ENCODE measurements at places on chromosomes 1 and 21.
A peak's percentile ranks its signal among the peaks of the same experiment; 100 is the strongest.

DNA sequence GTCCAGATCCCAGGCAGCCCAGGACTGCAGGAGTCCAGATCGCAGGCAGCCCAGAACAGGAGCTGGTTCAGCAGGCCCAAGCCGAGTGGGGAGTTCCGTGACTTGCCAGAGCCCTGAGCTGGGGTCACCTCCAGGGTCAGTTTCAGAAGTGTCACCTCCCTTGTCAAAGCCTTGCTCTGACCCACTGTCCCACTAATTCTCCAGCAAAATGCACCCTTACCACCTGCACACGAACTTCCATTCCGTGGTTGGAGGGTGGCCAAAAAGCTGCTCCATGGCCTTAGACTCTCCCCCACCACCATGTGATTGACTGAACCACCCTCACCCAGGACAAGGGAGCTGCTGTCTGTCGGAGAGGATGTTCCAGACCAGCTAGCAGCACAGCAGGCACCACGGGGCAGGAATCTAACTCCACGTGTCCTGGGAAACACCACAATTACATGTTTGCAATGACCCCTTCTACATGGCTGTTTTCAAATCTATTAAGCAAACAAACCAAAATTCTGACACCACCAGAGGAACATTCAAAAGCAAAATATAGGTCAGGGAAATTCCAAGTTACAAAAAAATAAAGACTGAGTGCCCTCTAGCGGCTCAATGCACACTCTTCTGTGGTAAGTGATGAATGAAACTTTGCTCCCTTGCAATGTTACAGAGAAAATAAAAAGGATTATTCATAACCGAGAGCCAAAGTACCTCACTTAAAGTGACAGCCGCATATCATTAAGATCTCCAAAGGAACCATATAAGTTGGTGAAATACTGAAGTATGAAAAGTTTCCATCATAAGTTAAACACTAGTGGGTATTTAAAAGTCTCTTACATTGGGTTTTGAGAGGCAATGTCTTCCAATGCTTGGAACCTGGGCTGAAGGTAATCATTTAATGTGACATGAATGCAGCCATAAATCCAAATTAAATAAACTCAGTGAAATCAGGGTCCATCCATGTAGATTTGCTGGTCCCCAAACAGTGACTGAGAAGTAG lies 76.3 kb downstream of the NPHP4 start:
- DNase-seq = no peak

DNA sequence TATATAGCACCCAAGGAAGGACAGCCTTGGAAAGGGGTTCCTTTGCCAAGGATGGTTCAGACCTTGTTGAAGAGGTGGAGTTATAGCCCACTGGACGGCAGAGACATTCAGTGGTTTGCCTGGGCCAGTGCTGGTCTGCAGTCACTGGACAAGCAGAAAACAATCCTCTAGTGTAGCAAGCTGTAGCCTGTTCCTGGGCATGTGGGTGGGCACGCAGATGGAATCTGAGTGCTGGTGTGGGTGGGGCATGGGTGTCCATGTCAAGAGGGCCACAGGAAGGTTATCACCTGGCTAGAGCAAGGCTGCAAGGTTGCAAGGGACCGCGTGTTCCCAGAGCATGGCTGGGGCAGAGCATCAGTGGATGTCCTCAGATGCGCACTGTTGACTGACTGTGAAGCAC lies 244.7 kb downstream of the PTPRU start:
- DNase-seq = no peak

DNA sequence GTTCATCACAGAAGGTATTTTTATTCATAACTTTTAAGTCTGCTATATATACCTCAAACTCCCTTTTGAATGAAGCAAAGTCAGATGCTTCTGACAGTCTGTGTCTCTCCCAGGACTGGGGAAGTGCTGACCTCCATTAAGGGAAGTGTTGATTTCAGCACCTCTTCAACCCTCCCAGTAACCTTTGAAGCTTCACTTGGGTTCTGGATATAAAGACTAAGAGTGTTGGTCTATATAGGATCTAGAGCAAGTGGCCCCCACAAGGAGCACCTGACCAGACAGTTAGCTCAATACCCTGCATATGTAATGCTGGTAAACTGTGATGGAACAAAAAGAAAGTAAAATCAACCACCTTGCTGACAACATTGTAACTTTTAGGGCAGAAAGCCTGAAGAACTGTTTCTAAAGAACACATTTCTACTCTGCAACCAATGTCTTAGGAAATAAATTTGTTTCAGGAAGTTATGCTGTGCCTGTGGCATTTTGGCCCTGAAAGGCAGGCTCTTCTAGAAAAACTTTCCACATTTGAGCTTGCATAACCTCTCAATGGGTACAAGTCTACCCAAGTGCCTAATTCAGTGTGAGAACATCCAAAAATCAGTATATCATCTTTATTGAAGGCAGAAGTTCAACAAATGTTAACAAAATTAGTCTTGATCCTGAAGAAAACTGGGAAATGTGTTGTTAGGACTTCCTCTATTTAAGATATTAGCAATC lies 865 bp upstream of the PTPN22 start:
- no peak for DNase-seq

DNA sequence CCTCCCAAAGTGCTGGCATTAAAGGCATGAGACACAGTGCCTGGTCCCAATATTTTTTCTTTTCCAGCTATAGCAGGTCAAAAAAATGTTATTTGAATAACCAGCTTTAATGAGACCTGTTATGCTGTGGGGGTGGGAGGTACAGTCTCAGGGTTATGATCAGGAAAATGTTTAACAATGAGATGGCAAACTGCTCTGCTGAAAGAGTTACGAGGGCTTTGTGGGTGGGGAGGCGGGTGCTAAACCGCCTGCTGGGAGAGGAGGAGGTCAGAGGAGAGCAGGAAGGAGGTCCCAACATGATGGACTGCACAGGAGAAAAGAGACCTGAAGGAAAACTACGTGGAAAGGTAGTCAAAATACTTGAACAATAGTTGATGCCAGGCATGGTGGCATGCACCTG lies 126.0 kb upstream of the B3GALT2 start:
- DNase-seq = no peak

DNA sequence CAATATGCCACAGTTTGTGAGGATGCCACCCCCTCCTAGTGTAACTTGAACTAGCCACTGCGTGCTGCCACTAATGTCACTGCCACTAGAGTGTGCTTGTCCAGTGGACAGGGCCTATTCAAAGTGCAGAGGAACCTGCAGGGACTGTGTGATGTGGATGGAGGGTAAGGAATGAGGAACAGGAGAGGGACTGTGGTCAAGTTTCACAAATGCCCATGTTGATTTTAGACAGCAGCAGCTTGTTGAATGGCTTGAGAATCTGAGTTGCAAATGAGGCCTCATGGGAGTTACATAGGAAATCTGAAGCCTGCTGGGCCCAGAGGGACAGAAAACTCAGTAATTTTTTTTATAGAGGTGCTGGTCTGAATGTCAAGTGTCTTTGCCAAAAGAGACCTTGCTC lies 112.3 kb downstream of the HHAT start:
- DNase-seq = no peak

DNA sequence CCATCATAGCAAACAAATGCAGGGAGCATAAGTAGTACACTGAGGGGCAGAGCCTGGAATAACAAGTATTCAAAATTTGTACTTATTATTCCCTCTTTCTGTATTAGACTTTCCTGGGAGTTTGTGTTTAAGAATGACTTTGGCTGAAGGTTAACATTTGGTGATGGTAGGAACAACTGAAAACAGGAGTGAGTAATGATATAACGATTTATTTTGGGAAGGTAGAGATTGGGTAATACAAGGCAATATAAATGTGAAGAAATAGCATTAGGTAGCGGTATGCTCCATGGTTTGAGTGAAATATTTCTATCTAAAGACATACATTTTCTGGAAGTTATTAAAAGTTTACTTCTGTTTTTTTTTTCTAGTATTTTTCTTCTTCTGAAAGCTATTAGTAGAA lies 18.5 kb upstream of the C1orf21 start:
- no peak for DNase-seq

GRCh38 chr1:213621077-213621476 lies 366.7 kb upstream of the PROX1 start:
- no peak for DNase-seq

DNA sequence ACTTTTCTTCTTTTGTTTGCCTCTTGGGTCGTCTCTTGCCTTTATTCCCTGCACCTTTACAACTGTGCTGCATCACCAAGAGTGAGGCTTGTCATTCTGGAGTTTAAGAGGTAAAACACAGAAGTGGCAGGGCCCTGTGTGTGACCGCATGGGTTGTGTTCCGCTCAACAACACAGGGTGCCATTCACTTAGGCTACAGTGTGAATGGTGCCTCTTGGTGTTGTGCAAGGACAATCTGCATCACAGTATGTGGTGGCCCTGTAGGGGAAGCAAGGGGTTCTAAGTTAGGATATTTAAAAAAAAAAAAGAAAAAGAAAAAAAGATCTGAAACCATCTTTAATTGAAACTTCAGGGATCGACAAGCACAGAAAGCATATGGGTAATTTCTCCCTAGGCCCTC lies 38.2 kb downstream of the BRINP2 start:
- no peak for DNase-seq

GRCh38 chr1:47410068-47410455 lies 6.0 kb upstream of the FOXE3 start:
- no peak for DNase-seq

- DNase-seq = peak; percentile 5
Observed at GRCh38 chr1:64246294-64246917, 43.0 kb downstream of the UBE2U start.

Measured in NCI-H1092 (cell line).